Hepatocyte (in vitro differentiated cells): ENCODE measurements at places on chromosomes 2 and 18.
A peak's percentile ranks its signal among the peaks of the same experiment; 100 is the strongest.

DNA sequence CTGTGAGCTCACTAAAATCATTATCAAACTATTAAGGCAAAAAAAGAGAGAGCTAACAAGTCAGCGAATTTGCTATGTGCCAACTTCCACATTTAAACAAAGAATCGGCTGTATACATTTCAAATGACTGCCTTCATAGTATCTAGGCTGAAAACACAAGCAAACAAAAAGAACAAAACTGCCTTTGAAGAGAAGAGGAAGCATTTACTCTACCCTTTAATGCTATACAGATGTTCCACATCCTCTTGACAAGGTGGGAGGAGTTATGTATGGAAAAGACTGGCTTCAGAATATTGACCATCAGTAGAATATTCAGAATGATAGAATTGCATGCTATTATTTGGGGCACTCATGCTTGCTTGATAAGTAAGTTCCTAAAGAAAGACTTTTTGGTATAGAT lies 741.7 kb downstream of the PLCL1 start:
- no peak for DNase-seq

DNA sequence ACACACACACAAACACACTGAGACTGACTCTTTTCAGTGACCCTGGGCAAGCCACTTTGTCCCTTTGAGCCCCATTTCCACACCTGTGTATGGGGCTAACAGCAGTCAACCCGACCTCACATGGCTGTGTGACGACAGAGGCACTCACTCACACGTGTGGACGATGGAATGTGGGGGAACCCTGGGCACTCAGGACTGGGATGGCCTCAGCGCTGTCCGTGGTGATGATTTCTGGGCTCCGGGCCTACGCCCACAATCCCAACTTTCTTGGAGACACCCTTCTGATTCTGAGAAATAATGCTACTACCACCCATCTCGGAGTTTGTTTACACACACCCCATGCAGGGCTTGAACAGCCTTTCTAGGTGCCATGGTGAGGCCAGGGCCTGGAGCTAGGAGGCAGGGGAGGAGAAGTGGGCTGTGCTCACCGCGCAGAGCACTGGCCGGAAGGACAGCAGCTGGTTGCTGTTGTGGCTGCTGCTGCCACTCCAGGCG lies 1.5 kb downstream of the CRYBA2 start:
- DNase-seq = peak; percentile 53

DNA sequence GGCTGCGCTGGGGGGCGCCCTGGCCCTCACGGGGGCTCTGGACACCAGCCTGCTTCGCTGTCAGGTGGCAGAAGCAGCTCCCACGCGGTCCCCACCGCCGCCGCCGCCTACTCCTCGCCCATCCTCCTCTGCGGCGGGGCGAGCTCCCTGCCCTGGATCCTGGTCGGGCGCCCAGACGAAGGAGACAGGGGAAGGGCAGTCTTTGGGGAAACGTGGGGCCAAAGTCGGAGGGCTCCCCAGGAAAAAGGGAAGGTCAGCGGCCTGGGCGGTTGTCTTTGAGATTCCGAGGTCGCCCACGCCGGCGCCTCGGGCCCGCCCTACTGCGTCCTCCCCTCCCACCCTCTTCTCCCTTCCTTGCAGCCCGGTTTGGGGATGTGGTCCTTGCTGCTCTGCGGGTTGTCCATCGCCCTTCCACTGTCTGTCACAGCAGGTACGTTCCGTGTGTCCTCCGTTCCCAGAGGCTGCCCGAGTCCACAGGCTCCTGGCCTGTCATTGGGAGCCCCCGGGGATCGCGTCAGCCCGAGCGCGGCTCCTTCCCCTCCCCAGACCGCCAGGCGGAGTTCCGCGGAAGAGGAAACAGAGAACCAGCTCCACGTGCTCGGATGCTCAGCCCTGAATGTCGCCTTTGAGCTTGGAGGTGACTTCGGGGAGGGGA lies 800 bp downstream of the IL1RL2 start:
- DNase-seq = peak; percentile 30

- no peak for DNase-seq
These were observed 64.9 kb upstream of the ZSWIM2 start for GRCh38 chr2:186913870-186914269.

GRCh38 chr2:23700627-23701026 lies 226.3 kb downstream of the ATAD2B start:
- DNase-seq = no peak

DNA sequence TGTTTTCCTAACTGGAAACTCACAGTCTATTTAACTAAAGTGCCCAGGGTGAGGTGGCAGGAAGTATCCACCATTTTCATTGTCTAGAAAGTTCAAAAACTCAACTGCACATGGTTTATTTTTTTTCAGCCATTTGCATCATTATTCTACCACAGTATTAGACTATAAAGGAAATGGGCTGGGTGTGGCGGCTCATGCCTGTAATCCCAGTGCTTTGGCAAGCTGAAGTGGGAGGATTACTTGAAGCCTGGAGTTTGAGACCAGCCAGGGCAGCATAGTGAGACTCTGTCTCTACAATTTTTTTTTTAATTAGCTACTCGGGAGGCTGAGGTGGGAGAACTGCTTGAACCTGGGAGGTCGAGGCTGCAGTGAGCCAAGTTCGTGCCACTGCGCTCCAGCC lies 213.8 kb downstream of the MYO3B start:
- DNase-seq = no peak

DNA sequence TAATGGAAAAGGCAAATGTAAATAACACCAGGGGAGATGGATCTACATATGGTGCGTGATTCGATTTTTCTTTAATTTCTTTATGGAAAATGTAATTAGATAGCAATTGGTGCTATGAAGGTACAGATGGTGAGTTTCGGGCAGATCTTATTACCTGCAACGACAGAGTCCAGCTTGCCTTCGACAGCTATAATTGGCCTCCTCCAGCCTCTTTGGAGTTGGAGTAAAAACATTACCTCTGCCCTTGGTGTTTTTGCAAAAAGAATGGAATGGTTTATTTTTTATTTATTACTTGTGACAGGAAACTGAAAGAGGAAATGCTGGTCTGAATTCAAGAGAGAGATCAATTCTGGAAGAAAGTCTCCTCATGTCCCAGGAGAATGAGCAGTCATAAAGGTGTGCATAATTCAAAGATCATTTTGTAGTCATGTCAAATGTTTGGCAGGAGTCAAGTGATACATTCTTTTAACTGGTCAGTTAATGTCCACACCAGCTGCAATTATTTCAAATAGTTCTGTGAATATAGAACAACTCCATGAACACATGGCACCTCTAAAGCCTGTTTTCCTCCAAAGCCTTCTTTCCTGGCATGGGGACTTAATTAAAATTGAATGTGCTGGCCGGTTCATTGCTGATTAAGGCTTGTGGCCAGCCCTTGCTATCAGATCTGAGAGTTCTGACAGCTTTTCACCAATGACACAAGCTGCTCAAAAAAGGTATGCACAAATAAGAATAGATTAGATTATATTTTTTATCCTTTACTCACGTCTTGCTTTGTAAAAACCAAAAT lies 46.9 kb upstream of the KCNH7 start:
- DNase-seq = no peak

- no peak for DNase-seq
These were observed 34.1 kb downstream of the SERPINB11 start for GRCh38 chr18:63736876-63737275.

GRCh38 chr2:24169023-24169422 lies 5.8 kb upstream of the FAM228A start:
- no peak for DNase-seq

DNA sequence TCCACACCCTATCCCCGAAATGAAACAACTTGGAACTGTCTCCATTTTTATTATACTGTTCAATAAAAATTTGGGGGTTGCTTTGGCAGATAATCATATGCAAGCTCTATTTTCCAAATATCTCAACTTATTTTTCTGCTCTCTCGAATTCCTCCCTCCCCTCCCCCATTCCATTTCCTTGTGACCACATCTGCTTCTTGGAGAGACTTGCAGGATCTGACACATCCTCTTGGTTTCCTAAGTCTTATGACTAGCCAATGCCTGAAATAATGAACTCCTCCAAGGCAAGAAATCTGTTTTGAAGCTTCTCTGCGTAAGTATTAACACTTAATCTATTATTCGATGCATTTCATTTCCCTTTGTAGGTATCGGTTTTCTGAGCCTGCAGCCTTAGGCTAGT lies 16.1 kb downstream of the TGIF1 start:
- peak; percentile 37 for DNase-seq

DNA sequence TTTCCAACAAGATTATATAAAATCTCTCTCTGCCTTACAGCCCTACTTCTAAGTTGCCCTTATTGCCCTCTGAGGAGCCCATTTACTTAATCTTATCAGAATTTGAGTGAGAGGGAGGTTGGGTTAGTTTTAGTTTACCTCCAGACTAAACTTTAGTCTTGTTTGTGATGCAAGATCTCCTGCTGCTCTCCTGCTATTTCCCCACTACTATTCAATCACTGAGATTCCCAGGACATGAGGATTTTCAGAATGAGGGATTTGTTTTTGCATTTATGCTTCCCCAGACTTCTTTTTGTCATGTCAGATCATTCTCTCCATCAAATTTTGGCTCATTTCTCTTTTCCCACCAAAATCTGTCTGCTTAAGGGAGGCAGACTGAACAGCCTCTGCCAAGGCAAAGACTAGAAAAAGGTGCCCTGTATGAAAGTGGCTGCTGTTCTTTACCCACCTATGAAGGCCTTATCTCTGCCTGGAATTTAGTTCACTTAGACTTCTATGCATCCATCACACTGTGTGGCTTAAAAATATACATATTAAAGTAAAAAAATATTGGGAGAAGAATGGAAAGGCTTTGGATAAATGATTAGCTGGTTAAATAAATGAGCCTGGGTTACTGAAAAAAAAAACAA lies 401.3 kb downstream of the PID1 start:
- no peak for DNase-seq

DNA sequence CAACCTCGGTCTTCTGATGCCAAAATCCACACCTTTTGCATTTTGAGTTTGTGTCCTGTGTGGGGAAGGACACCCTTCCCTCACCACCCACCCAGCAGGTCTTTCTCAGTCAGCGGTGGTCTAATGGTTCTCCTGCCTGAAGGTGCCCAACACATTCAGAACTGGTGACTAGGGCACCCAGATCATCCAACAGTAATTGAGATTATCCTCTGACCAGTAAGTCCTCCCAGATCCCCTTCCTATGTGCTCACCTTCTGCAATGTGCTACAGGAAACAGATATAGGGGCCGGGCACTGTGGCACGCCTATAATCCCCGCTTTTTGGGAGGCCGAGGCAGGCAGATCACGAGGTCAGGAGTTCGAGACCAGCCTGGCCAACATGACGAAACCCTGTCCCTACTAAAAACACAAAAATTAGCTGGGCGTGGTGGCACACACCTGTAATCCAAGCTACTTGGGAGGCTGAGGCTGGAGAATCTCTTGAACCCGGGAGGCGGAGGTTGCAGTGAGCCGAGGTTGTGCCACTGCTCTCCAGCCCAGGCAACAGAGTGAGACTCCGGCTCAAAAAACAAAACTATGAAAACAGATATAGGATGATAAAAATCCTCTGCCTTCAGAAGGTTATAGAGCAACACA lies 56.2 kb downstream of the REEP1 start:
- no peak for DNase-seq

DNA sequence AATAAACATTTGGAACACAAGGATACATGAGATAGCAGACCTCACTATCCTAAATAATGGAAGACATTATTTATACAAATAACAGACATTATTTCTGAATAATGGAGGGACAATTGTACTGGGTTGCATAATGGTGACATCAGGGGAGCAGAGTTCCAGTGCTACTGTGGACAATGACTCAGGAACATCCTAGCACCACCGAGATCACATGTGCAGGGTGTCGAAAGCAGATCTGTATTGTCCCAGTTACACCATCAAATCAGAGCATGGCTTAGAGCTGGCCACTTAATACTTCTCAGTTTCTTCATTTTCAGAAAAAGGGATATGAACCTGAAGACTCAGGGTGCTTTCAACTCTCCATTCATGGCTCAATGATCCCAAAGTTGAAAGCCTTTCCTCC lies 249.1 kb upstream of the RBMS1 start:
- DNase-seq = no peak

DNA sequence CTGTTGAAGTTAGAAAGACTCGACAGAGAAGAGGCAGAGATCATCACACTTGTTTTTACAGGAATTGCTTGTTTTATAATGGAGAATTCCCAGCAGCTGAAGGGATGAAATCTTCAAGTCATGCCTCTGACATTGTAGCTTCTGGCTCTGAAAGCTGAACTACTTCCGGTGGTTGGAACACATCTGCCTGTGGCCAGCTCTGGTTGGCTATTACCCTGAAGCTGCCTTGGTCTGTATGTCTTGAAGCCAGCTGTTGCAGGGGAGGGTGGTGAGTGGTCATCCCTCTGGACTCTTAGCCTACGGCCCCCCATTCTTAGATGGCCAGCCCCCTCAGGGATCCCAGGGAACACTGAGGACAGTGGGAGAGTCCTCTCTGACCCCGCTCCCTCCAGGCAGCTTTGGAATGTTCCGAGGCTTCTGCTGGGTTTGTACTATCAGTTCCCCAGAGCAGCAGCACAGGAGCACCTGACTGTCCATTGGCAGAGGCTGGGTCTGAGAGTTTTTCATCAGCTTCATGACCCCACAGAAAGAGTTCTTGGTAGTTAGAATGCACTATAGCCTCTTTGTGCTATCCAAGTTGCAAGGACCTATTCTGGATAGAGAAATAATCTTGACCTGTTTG lies 87.4 kb upstream of the CAPN13 start:
- no peak for DNase-seq

DNA sequence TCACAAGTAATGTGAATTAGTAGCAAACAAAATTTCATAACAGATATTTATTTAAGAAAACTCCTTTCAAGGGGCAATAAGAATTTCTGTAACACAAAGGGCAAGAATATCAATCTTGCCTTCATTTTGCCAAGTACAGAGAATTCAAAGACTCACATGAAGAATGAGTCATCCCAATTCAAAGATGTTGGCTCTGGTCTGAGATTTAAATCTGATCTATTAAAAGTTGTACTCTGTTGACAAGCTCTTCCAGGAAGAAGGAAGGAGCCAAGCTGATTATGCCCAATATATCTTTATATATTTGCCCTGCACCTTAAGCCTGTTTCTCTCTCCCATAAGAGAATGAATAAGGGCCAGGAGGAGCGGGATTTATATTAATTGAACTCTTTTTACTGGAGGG lies 55.9 kb upstream of the RPE start:
- DNase-seq = no peak

GRCh38 chr18:31102025-31102684 lies at the start of gene DSC2:
DSC2 (minus strand) TSS chr18:31102421; CDS start chr18:31101971, 450 bp downstream.
- DNase-seq = peak; percentile 78

DNA sequence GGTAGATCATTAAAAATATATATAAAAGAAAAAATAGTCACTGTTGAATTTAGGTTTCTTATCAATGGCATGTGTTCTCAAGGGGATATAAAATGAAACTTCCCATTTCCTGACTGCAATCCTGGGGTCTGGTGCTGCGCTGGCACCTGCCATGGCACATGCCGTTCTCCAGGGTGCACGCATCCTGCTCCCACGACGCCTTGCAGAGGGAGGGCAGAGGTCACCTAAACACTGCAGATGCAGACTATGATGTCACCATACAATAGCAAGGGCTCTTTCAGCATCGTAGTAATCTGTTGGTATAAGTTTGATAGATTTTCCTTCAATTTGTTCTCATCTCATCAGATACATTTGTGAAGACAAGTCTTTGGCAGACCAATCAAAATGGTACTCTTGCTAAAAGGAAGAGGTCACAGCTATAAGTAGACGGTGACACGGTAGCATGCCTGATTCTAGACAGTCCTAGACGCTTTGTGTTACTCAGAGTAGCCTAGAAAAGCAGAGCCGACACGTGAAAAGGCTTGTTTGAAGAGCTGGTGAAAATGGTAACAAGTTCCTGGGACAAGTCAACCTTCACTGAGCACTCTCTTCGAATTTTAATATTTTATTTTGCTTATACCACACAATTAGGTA lies 761.4 kb downstream of the DCDC2C start:
- DNase-seq = no peak
